ENCODE measurements at places on chromosomes 1 and 21.

DNA sequence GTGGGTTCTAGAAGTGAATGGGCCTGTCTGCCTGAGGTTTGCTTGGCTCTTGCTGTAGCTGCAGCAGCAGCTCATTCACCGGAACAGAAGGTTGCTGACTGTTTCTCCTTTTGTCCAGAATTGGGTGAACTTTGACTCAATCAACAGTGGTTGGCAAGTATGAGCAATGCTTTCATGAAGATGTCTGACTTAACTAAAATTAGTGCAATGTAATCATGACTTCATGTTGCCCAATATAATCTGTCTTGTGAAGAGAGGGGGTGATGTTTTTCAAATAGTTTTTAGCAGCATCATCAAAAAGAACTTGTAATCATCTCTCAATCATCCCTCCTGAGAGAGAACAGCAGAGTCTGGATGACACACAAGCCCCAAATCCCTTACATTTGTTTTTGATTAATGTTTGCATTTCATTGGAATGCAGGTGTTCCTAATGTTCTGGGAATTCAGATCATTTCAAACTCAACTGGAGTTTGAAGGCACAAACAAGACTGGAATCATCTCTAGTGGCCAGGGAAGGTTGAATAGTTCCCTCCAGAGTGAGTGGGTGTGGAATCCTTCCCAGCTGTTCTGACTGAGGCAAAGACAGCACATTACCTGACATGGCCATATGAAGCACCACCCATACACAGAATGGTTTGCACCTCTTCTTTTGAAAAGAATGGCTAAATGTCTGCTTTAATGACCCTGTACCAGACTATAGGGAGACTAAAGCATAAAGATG, 82.9 kb downstream of the HLX start:
- DNase-seq, result no peak

GRCh38 chr1:176178316-176178715, 28.8 kb downstream of the COP1 start:
- DNase-seq, result no peak

GRCh38 chr1:224710196-224710595, 94.1 kb downstream of the CNIH3 start:
- DNase-seq, result no peak

DNA sequence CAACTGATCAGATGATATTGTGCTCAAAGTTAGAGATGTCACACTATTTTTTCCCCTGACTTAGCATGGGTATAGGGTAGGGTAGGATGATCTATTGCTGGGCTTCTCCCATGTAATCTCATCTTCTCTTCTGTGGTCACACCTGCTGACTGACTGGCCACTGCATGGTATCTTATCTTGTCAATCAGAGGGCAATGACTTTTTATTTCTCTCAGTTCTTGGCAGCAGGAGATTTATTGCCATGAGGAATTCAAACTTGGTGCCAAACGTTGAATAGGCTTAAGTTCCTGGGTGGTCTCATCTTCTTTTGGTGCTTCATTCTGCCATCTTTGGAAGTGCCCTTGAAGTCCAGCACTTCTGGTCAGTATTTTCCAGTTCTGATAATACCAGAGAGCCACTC, 226.4 kb upstream of the POGK start:
- DNase-seq, result no peak

- no peak for DNase-seq
Measured at GRCh38 chr1:63951059-63951946, 177.5 kb downstream of the ROR1 start.

GRCh38 chr1:85569737-85570404, 10.7 kb upstream of the CCN1 start:
- no peak for DNase-seq

GRCh38 chr1:189275796-189276195, 1201.9 kb downstream of the BRINP3 start:
- no peak for DNase-seq

GRCh38 chr1:47644212-47644573, 206.3 kb downstream of the FOXD2 start:
- DNase-seq, result no peak

DNA sequence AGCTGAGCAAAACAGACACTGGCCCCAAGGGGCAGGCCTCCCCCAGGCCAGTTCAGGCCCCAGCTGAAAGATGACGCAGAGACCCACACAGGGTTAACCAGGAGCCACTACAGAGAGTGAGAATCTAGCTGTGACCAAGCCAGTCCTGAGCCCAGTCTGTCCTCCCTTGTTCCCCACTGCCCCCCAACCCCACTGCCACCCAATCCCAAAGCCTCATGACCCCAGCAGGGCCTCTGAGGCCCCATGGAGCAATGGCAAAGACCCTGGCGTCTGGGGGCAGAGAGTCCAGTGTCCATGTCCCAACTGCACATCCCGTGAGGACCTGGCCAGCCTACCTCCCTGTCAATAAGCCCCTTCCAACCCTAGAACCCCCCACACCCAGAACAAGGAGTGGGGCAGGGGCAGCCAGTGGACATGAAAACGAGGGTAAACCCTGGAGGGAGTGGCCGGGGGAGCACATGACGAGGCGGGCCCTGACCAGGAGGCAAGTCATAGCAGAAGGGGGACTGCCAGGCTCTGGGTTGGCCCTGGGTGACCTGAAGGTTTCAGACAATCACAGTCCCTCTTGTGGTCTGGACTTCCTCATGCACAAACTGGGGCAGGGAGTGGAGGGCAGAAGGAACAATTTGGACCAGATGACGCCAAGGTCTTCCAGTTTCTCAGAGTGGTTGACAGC, 100.5 kb downstream of the GLIS1 start:
- DNase-seq, result no peak

DNA sequence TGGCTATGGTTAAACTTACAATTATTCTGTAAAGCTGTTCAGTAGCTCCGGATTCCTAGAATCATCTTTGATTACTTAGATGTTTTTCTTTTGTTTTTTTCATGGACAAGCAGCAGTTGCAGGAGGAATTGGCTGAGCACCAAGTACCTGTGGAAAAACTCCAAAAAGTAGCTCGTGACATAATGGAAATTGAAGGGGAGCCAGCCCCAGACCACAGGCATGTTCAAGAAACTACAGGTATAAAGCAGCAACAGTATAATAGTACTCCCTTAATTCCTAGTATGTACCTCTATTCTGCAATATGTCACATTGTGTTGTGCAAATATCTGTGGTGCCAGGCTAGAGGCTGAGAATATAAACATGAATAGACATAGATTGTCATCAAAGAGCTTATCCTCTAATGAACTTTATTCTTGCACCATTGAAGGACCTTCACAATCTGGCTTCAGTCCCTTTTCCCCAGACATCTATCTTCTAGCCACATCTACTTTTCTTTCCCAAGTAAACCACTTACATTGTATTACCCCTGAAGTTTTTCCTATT, 132.3 kb upstream of the BMP8A start:
- DNase-seq, result no peak

DNA sequence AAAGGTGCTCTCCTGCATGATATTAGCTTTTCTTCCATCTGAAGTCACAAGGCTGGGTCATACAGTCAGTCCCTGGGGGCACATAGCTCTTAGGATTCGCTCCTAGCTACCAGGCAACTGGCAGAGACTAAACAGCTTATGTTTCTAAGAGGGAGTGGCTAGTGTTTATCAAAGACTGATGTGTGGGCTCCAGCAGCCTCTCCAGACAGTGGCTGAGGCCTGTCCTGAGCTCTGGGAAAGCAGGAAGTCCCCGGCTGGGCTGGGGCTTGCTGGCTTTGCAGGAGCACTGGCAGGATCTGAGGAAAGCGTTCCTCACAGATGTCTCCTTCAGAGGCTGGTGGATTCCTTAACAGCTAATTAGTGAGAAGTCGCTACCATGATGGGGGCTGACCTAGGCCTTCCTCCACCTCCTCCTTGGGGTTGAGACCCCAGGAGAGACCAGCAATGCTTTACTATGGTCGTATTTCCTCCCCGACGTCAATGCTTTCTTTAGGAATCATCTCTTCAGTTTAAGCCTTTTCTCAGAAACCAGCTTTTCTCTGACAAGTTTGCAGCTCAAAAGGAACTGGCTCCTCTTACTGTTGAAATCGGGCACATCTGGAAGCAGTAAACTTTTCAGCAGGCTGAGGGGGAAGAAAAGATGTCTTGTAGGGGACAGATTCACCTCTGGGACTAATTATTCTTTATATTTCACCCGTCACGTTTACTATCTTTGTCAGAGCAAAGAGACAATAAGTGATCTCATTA, 33.5 kb upstream of the HHAT start:
- no peak for DNase-seq

GRCh38 chr21:45082736-45083135, 8.4 kb downstream of the ADARB1 start:
- DNase-seq, result no peak

- peak; percentile 60 for DNase-seq
Measured at GRCh38 chr1:38138498-38139233, 92.1 kb upstream of the POU3F1 start.

GRCh38 chr1:58966103-58966916, 182.5 kb upstream of the JUN start:
- DNase-seq, result no peak

- no peak for DNase-seq
Measured at GRCh38 chr1:17849216-17849615, 94.1 kb downstream of the ACTL8 start.

DNA sequence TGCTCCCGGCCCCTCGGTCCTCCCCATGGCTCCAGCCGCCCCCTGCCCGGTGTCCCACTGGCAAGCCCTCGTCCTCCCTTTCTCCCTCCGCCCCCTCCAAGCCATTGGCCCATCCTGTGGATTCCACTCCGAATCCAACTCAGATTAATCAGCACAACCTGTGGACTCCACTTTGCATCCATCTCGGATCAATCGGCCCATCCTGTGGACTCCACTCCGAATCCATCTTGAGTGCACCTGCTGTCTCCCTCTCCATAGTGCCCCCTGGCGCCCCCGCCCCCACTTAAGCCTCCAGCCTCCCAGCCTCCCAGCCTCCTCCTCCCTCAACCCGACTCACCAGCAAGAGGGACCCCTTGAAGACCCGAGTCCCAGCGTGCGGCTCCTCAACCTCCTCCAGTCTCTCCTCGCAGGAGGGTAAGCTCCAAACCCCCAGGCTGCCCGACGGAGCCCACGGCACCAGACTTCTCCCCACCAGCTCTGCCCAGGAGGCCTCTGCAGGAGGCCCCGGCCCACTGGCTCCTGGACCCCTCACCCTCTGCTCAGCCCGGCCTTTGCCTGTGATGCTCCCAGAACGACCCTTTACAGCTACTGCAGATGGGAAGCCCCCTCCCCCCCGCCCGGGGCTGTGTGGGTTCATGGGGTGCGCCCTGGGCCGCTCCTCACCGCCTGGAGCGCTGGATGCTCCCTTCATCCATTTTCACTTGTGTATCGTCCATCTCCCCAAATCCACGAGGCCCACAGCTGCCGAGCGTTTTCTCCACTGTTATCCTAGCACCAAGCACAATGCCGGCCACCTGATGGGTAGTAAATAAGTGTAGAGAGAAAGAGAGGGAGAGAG, 40.6 kb upstream of the TSPEAR start:
- DNase-seq, result no peak

- no peak for DNase-seq
Measured at GRCh38 chr1:232225336-232226131, 404.4 kb downstream of the SIPA1L2 start.

GRCh38 chr1:1245178-1245816, 1.2 kb downstream of the C1QTNF12 start:
- no peak for DNase-seq

DNA sequence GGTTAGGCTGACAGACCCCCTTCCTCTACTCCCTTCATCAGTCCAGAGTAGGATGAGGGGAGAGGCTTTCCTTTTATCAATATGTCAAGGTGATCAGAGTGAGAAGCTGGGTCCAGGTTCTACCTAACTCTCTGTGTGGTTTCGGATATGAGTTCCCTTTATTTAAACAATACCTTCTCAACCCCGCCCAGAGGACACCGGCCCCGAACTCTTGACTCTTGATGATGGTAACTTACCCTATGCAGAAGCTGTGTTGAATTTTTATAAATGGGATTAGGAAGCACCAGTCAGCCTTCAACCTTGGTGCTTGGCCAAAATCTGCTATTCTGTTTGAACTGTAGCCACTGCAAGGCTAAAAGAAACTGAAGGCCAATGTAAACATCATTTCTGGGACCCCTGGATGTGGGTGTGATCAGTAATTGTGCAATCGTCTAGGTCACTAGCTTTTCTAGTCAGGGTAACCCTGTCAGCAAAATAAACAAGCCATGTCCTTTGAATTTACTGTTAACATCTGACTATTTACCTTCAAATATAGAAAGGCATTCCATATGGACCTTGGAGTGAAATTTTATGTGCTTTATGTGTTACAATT, 398.3 kb downstream of the SEC16B start:
- DNase-seq, result no peak

GRCh38 chr1:227062306-227062705, 122.2 kb downstream of the COQ8A start:
- no peak for DNase-seq

GRCh38 chr21:37437376-37438080, 71.0 kb downstream of the DYRK1A start:
- no peak for DNase-seq

GRCh38 chr1:68291688-68292384, 59.5 kb upstream of the WLS start:
- DNase-seq, result peak; percentile 10

DNA sequence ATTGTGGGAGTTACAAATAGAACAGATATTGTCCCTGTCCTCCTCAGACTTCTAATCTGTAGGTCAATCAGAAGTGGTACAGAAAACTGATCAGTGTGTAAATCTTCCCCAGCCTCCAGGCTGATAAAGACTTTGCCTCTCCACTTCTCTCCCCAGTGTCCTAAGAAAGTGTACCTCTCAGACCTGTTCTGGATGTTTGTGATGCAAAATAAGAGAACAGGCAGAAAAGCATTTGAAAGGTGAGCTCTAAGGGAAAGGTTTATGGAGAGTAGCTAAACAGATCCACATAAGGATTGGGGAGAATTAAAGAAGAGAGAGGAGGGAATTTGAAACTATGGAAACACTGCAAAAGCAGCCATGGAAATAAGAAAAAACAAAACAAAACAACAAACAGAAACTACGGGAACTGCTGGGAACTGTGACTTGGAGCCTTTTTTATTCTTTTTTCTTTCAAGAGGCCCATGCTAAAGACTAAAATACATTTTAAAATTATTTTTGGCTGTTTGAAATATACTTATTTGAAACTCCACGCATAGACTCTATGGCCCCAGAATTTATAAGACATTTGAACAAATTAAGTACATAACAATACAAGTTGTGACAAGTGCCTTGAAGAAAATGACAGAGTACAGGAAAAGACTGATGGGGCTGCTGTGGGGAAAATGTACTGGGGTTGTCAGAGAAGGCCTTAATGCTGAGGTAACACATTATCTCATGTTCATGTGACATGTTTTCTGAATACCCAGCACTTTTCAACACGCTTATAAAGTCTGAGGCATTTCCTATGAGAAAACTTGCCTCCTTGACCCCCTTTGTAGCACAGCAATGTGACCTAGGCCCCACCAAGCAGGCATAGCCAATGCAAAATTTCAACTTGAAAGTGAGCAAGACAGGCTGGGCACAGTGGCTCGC, 51.2 kb downstream of the TRAF5 start:
- DNase-seq, result no peak

- no peak for DNase-seq
Measured at GRCh38 chr1:41482001-41482765, 2.3 kb downstream of the EDN2 start.

DNA sequence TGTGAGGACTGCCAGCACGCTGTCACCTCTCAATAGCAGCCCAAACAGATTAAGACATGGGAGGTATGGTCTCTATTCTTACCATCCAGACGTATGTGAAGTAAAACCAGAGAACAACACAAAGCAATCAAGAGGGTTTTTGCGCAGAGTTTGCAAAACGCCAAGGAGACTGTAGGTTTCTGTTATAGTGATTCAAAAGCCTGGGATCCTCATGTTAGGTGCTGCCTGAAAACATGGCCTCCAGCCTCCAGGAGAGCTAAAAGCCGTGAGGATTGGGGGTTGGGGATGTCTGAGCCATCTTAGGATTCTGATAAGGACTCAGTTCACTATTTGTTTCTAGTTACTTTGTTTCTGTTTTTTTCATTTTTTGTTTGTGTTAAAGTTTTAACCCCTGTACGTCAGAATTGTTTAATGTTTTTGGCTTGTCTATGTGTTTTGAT, 4.2 kb upstream of the CCT8 start:
- no peak for DNase-seq
